ENCODE measurements at places on chromosomes 16 and 17.

DNA sequence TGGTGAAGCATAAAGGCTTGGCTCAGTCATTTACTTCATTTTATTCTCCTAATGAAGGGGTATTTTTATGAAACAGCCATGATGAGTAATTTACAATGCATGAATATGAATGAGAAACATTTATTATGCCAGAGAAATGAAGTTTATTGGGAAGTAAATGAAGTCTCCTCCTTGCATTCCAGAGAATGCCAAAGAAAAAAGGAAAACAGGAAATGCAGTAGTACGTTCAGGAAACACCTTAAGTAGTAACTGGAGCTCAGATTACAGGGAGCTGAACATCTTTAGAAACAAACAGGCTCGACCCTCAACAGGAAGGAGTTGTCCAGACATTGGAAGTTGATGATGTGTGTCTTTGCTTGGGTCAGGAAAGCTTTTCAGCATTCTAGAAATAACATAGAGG is 4.6 kb downstream of the KRT34 start:
- DNase-seq, result no peak

- DNase-seq, result no peak
These were observed 33.2 kb upstream of the C1QL1 start for GRCh38 chr17:45001310-45001709.

DNA sequence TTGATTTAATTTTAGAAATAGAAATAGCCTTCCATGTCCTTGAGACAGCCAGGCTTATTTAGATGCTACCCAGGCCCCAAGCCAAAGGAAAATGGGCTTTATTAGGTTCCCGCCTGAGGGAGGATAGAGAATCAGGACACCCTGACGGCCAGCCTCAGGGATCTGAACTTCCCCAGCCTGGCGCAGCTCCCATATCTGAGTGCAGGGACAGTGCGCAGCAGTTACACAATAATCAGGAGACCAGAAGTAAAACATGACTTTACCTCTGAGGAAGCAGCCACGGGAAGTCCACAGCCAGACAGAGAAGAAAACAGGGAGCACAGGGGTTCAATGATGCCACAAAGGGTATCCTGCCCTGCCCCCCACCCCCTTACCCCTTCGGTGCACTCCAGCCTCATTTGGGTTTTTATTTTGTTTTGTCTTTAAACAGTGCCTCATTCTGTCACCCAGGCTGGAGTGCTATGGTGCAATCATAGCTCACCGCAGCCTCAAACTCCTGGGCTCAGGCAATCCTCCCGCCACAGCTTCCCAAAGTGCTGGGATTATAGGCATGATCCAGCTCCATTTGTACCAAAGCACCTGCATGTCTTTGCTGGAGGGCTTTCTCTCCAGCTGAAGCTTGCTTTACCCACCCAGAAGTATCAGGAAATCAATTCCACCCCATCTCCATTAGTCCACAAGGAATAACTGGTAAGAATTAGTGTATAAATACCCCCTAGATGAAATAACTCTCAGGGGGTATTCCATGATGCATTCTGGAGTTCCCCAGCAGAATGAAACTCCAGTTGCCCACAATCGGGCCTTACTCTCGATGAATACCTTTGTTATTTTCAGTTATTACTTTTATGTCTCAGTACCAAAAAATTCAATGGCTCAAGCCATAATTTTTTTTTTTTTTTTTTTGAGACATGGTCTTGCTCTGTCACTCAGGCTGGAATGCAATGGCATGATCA is 21.9 kb downstream of the ORC6 start:
- DNase-seq, result no peak

GRCh38 chr16:81796583-81797346 is 17.7 kb downstream of the PLCG2 start:
- no peak for DNase-seq

- DNase-seq, result no peak
These were observed 2.2 kb downstream of the NT5M start for GRCh38 chr17:17305281-17305801.

GRCh38 chr17:57669671-57670529 is 75.2 kb downstream of the CCDC182 start:
- no peak for DNase-seq
